ENCODE measurements at places on chromosomes 2 and 18.
A peak's percentile ranks its signal among the peaks of the same experiment; 100 is the strongest.

- DNase-seq, result no peak
Observed at GRCh38 chr2:3606028-3606369, 11.1 kb downstream of the COLEC11 start.

- no peak for DNase-seq
Observed at GRCh38 chr2:7604456-7604855, 687.2 kb downstream of the RNF144A start.

DNA sequence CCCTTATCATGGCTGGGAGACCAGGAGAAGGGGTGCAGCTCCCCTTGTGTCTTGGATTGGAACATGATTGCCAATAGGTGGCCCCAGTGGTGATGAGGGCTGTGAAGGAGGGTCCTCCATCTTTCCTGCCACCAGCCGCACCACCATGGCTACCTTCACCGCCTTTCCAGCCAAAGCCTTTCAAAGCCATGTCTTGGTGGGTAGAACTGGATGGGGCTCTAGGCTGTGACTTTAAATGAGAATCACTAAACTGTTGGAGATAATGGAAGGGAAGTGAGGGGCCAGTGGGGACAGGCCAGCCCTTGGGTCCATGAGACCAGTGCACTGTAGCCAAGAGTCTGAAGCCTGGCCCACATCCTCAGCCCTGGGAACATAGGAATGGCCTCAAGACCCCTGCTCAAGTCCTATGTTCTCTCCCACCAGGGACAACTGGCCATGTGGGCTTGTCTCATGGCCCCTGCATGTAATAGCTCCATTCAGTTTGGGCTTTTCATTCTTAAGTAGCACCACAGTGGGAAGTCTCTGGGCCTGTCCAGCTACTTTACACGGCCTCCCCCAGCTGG lies 345.7 kb downstream of the DYSF start:
- DNase-seq, result peak; percentile 52

DNA sequence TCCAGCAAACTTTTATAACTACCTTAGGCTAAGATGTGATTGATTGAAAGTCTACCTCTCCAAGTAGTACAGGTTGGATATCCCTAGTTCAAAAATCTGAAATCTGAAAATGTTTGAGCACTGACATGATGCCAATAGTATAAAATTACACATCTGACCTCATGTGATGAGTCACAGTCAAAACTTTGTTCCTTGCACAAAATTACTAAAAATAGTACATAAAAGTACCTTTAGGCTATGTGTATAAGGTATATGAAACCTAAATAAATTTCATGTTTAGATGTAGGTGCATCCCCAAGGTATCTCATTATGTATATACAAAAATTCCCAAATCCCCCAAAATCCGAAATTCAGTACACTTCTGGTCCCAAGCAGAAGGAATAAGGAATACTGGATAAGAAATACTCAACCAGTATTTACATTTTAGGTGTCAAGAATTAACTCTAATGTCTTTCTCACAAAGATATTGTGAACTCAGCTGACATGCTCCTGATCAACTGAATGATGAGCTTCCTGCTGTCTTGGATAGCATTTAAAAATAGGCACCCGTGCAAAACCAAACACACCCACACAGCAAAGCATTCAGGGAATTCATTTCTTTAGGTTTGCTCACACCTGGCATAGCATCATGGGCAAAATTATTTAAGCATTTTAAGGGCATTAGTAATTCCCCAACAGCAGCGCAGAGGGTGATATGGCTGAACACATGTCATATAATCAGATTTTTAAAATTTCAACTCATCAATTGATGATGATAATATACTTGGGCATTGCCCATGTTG lies 497.4 kb upstream of the MEIS1 start:
- no peak for DNase-seq

- DNase-seq, result no peak
Observed at GRCh38 chr2:133194777-133195335, 373.4 kb downstream of the NCKAP5 start.

- DNase-seq, result no peak
Observed at GRCh38 chr2:74094291-74094690, 53.4 kb downstream of the BOLA3 start.

GRCh38 chr2:238203973-238204683 lies 633 bp upstream of the ILKAP start:
- DNase-seq, result no peak

All from lower leg skin (tissue), 4 donors.